ENCODE measurements at places on chromosomes 5 and 9.

- DNase-seq, result no peak
Measured at GRCh38 chr5:9698125-9698826, 68.1 kb upstream of the TAS2R1 start.

DNA sequence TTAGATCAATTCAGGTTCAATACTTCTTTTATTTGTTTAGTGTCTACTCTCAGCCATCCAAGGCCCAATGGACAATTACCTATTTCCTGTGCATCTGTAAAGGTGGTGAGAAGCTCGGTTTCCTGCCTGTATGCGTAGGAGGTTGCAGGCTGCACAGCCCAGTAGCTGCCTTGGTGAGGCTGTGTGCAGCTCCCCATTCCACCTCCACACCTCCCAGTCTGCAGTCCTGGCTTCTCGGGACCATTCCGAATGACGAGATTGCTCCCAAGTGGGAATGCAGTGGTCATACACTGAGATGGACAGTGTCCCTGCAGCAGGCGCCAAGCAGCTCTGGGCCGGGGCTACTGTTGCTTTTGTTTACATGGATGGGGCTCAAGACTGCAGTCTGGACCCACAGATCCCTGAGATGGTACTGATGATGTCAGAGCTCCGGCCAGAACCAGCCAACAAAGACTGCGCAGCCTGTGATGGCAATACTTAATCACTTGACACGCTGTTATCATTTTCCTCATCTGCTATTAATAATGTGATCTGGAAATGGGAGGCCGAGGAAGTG is 206.1 kb upstream of the IRX1 start:
- DNase-seq, result no peak

GRCh38 chr5:2423634-2424033 is 327.8 kb downstream of the IRX2 start:
- DNase-seq, result no peak

DNA sequence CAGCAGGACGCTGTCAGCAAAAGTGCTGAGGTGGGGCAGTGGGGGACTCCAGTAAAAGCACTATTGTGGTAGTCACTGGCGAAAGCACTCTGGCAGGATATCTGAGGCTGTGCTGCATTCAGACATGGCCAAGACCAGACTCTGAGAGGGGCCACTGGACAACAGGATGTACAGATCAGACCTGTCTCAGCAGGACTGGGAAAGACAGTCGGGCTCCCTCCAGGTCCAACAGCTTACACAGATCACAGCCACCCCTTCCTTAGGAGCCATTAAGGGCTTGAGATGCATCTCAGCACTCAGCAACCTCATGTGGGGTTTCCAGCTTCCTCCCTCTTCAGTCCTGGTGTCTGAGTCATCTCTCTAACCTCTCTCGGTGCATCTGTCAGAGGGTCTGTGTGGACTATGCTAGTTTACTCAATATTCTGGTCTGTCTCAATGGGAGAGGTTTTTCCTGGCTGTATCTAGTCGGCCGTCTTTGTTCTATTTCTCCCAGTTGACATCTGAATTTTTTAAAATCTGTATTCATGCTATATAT is 154.5 kb downstream of the CWC27 start:
- DNase-seq, result no peak

- DNase-seq, result no peak
Measured at GRCh38 chr5:111013011-111013410, 58.5 kb upstream of the TSLP start.

DNA sequence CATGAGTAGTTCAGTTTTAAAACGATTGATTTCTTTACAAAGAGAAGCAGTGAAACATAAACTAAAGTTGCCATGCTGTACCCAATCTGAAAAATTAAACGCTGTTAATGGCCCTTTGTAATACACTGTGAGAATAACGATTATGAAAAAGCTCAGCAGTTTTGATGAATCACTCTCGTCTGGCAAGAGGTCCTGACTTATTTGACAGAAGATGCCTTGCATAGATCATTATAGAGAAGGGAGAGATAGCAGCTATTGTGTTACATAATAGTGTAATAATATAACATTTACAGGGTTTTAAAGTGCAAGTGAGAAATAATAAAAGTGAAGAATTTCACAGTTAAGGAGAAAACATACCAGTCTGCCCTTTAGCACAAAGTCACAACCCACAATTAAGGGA is 361.5 kb upstream of the CDH10 start:
- no peak for DNase-seq

DNA sequence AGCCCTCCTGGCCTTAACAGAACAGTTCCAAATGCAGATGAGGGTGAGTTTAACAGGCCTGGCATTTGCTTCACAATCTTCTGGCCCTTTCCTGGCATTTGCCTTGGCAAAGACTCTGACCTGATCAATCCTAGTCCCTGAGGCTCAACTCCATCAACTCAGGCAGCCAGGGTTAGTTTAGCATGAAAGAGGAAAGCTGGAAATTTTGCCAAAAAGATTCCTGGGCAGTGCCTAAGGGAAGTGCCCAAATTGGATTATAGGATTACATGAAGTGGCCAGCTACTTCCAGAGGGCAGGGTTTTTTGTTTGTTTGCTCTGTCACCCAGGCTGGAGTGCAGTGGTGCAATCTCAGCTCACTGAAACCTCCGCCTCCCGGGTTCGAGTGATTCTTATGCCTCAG is 36.8 kb downstream of the PCDHAC2 start:
- no peak for DNase-seq
